ENCODE measurements at places on chromosomes 12 and 14.
A peak's percentile ranks its signal among the peaks of the same experiment; 100 is the strongest.

GRCh38 chr12:109387425-109388166 lies 39.9 kb downstream of the MYO1H start:
- no peaks in the 10 kb centered on the region for H3K4me1 ChIP-seq
- H3K27ac ChIP-seq: no peak overlapping the region
- DNase-seq: no peak
- H3K4me3 ChIP-seq: no peak overlapping the region

DNA sequence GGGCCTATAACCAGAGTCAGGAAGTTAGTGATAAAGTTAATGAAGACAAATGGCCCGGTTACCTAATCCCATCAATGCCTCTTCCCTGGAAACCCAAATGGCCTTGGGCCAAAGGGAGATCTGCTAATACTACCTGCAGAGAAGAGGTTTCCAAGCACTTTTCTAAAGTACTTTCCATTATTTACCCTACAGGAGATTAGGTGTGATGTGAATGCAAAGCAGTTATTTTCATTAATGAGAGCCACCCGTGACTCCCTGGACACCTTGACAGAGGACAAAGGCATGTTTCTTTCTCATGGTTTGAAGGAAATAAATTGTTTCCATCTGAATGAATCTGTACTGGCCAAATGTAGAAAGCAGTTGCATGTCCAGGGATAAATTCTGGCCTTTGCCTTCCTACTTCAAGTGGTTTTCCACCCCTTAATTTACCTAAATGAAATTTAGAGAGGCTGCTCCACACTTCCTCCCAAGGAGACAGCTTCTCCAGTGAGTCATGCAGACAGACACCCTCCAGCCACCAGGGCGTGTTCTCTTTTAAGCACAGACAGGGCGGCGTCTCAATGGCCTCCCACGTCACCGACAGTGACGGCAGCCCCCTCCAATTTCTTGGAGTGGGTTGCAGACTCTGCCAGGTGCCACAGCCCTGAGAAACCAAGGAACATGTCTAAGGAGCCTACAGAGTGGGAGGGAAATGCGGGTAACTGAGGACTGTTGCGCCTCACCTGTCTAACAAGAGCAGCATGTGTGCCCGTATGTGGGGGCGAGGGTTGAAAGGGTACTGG lies 43.9 kb upstream of the GNPNAT1 start:
- H3K36me3 ChIP-seq: no peaks in the 10 kb centered on the region
- H3K27ac ChIP-seq: no peak overlapping the region
- DNase-seq: no peak
- H3K27me3 ChIP-seq: no peaks in the 10 kb centered on the region

DNA sequence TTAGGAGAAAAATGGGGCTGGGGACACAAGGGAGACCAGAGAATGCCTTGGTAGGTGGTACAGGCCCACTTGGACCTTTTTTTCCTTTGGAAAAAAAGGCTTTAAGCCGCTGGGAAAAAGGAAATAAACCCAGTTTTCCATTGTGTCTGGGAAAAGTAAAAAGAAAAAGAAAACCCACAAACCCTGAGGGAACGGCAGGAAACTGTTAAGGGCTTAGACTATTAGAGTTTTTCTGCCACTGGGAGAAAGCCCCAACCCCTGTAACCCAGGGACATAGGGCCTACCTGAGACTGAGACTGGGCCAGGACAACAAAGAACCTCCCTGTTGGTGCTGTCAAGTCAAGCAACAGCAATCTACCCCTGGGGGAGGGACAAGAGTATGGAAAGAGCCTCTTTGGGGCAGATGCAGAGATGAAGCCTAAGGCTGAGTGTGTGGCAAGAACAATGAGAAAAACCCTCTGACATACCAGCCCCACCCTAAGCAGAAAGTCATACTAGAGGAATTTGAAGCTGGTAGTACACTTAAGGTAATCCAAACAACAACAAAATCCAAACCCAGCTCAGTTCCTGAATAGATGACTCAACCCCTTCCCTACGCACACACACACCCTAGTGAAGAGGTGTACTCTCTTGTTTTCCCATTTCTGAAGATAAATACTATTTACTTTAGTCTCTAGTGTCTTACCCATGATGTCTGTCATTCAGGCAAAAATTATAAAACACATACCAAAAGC lies 22.8 kb downstream of the ATF1 start:
- no peak overlapping the region for H3K27ac ChIP-seq
- no peaks in the 10 kb centered on the region for H3K4me1 ChIP-seq
- no peak for DNase-seq
- H3K36me3 ChIP-seq: peaks cover 3% of the 10 kb centered on the region
- no peaks in the 10 kb centered on the region for H3K27me3 ChIP-seq

GRCh38 chr14:65986041-65986440 lies 500.1 kb upstream of the CCDC196 start:
- no peak overlapping the region for H3K4me3 ChIP-seq
- H3K27me3 ChIP-seq: no peaks in the 10 kb centered on the region
- no peak overlapping the region for H3K27ac ChIP-seq
- DNase-seq: no peak
- H3K4me1 ChIP-seq: no peaks in the 10 kb centered on the region
- H3K36me3 ChIP-seq: no peaks in the 10 kb centered on the region

DNA sequence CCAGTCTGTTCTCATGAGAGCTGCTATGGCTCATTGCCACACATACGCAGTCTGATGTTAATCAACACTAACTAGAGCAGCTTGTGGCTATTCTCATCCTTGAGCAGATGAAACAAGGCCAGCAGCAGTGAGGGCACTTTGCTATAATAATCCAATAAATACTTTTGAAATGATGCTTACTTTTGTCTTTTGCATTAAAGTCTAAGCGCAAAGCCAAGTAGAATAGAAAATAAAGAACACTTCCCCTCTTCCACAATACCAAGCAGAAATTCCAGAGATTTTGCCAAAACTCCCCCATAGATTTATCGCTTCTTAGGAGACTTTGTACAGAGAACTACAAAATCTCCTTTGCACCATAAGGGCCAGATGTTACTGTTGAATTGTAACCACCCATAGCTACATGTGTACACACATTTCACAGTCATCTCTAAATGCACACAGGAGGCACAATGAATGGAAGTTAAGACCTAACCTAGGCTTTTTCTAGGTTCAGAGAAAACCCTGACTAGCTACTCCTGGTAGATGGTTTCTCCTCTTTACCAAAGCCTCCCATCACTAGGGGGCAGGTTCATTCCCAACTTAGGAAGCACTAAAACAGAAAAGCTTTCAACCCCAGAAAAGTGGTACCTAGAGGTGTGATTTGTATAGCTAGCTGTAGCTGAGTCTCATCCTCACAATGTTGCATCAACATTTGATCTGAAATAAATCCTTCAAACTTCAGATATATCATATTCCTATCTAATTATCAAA lies 119.3 kb downstream of the HMGA2 start:
- peaks cover 3% of the 10 kb centered on the region for H3K27me3 ChIP-seq
- H3K27ac ChIP-seq: no peak overlapping the region
- H3K4me3 ChIP-seq: no peak overlapping the region
- H3K36me3 ChIP-seq: no peaks in the 10 kb centered on the region

DNA sequence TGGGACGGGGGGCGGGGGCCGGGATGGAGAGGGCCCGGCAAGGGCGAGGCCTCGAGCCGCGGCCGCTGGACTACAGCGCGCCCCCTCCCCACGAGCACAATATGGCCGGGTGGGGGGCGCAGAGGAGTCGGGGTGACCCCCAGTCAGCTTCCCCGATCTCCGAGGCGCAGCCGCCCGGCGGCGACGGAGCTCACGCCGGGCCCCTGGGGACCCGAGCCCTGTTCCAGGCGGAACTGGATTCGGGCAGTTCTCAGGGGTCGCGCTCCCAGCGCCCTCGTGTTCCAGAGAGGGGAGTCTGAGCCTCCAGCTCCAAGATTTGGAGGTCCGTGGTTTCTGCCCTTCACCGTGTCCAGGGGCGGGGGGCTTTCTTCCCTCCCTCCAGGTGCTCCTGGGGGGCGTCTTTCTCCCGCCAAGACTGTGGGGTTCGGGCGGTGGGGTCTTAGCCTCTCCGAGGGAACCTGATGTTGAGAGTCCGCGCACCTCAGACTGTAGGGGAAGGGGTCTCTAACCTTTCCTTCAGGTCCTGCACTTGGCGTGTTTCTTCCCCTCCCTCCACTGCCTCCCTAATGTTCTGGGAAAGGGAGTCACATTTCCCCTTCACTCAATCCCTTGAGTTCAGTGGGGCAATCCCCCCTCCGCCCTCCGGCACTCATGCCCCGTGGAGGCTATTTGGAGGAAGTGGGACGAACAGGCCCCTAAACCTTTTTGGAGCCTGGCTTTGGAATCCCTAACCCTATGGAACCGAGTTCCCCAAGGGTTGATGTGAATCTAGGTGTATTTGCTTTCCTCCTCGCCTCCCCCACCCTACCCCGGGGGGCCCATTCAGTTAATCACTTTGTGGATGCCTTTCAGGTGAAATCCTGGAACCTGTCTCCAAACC lies 584 bp downstream of the ACVR1B start:
- no peaks in the 10 kb centered on the region for H3K27me3 ChIP-seq
- no peaks in the 10 kb centered on the region for H3K36me3 ChIP-seq
- peaks cover 5% of the 10 kb centered on the region for H3K4me1 ChIP-seq
- H3K4me3 ChIP-seq: peak overlapping the region; percentile 81
- no peak for DNase-seq

- no peak overlapping the region for H3K4me3 ChIP-seq
- no peak overlapping the region for H3K27ac ChIP-seq
- no peaks in the 10 kb centered on the region for H3K4me1 ChIP-seq
- no peaks in the 10 kb centered on the region for H3K27me3 ChIP-seq
- no peaks in the 10 kb centered on the region for H3K36me3 ChIP-seq
Measured at GRCh38 chr12:124217508-124218242, 77.2 kb upstream of the RFLNA start.

- peak overlapping the region; percentile 92 for H3K27ac ChIP-seq
- no peak for DNase-seq
- H3K36me3 ChIP-seq: no peaks in the 10 kb centered on the region
Measured at GRCh38 chr12:93442411-93443340, 929 bp upstream of the UBE2N start.

GRCh38 chr12:96303653-96304052 lies 96.6 kb downstream of the CDK17 start:
- H3K36me3 ChIP-seq: peaks cover 12% of the 10 kb centered on the region
- no peak overlapping the region for H3K27ac ChIP-seq
- no peak for DNase-seq
- H3K27me3 ChIP-seq: no peaks in the 10 kb centered on the region

DNA sequence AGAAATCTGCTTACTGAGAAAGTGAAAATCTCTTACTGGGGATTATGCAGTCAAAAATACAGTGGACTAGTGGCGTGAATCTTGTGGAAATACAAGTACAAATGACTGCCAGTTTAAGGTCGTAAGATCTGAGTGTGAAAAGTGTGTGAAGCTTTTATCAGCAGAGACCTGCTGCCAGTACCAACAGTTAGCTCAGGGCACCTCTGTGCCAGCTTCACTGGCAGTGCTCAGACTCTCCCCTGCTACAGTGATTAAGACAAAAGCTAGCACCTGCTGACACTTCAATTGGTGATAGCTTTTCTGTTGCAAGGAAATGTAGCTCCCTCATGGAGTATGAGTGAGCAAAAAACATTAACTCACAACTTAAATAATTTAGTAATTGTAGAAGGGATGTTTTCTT lies 185.1 kb downstream of the ANO6 start:
- no peaks in the 10 kb centered on the region for H3K27me3 ChIP-seq
- H3K27ac ChIP-seq: no peak overlapping the region
- peaks cover 26% of the 10 kb centered on the region for H3K36me3 ChIP-seq
- DNase-seq: no peak
- no peaks in the 10 kb centered on the region for H3K4me1 ChIP-seq
- H3K4me3 ChIP-seq: no peak overlapping the region

- H3K4me1 ChIP-seq: peaks cover 29% of the 10 kb centered on the region
- H3K27ac ChIP-seq: no peak overlapping the region
- no peak overlapping the region for H3K4me3 ChIP-seq
- H3K36me3 ChIP-seq: no peaks in the 10 kb centered on the region
- no peaks in the 10 kb centered on the region for H3K27me3 ChIP-seq
Measured at GRCh38 chr14:100549834-100550625, 37.2 kb downstream of the BEGAIN start.

GRCh38 chr14:28436821-28437220 lies 329.8 kb upstream of the FOXG1 start:
- no peak overlapping the region for H3K4me3 ChIP-seq
- H3K4me1 ChIP-seq: no peaks in the 10 kb centered on the region
- no peak overlapping the region for H3K27ac ChIP-seq
- H3K27me3 ChIP-seq: no peaks in the 10 kb centered on the region
- no peak for DNase-seq

- no peaks in the 10 kb centered on the region for H3K4me1 ChIP-seq
- DNase-seq: no peak
- no peaks in the 10 kb centered on the region for H3K36me3 ChIP-seq
- no peaks in the 10 kb centered on the region for H3K27me3 ChIP-seq
- H3K27ac ChIP-seq: no peak overlapping the region
- H3K4me3 ChIP-seq: no peak overlapping the region
Measured at GRCh38 chr14:23729720-23730387, 93.7 kb downstream of the DHRS2 start.

DNA sequence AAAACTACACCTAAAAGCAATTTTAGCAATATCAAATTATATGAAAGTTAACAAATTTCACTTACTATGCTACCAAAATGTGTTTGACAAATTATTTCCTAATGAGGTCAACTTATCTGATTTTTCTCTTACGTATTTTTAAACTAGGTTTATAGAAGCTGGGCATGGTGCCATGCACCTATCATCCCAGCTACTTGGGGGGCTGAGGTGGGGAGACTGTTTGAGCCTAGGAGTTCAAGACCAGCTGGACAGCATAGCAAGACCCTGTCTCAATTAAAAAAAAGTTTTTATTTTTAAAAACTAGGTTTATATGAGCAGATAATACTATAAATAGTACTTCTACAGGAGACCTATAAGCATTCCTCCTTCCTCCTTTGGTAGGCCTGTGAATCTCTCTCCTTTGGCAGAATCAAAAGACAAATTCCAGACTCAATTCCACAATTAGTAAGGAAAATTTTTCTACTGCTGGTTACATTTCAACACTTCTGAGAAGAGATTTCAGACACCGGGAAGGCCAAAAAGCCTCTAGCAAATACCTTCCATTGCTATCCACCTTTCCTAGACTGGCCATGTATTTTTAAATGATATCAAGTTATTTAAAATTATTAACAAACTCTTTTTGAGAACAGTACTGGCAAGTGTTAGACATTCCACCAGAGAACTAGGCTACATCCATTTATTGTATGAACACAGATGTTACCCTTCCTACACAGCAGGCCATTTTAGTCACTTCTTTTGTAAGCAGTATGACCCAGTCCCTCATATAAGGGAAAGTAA lies 34.4 kb downstream of the CDK17 start:
- H3K36me3 ChIP-seq: no peaks in the 10 kb centered on the region
- peaks cover 18% of the 10 kb centered on the region for H3K4me1 ChIP-seq
- DNase-seq: no peak
- no peak overlapping the region for H3K27ac ChIP-seq
- H3K27me3 ChIP-seq: no peaks in the 10 kb centered on the region

DNA sequence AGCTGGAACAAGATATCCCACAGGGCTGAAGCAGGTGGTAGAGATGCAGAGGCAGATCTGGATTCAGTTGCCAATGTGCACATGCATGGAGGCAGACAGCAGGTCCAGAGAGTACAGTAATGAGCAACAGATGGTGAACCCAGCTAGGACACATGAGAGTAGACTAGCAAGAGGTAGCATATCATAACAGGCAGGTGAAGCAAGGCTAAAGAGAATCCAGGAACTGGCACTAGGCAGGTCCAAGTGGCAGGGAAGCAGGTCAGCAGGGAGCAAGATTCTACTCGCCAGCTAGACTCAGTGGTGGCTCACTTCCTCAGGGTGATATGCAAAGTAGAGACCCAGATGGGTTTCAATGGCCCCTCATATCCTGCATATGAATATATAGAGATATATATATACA lies 15.3 kb upstream of the MYF6 start:
- H3K27me3 ChIP-seq: no peaks in the 10 kb centered on the region
- H3K4me3 ChIP-seq: no peak overlapping the region
- H3K4me1 ChIP-seq: no peaks in the 10 kb centered on the region
- no peaks in the 10 kb centered on the region for H3K36me3 ChIP-seq

GRCh38 chr12:66072135-66072534 lies 58.4 kb downstream of the LLPH start:
- H3K36me3 ChIP-seq: no peaks in the 10 kb centered on the region
- H3K27ac ChIP-seq: no peak overlapping the region
- H3K27me3 ChIP-seq: no peaks in the 10 kb centered on the region
- no peak for DNase-seq

Measured in effector memory CD4-positive, alpha-beta T cell (primary cell).